ENCODE measurements at places on chromosomes 13 and 19.

- DNase-seq, result no peak
Observed at GRCh38 chr19:10611907-10612306, 13.4 kb upstream of the SLC44A2 start.

DNA sequence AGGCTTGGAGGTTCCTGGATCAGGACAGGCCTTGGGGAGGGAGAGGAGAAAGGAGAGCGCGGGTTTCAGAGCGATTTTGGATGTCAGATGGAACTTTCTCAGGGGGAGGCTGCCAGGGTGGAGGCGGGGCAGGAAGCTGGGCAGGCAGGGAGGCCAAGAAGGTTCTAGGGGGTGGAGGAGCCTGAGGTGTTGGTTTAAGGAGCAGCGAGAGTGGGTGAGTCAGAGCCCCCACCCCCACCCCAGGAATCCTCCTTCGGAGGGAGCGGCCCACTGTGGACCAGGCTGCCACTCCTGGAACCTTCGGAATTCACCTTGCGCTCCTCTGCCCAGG, 15.9 kb upstream of the NOP53 start:
- DNase-seq, result no peak

DNA sequence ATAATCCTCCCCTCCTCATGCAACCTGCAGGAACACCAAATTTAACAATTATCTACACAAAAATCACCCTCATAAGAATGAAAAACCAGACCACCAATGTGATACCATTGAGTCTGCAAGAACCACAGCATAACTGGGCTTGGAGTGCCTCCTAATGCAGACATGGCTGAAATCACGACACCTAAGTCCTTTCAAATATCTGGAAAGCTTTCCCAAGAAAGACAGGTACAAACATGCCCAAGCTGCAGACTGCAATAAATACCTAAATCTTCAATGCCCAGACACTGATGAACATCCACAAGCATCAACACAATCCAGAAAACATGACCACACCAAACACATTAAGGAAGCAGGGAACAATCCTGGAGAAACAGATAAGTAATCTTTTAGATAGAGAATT, 417.1 kb downstream of the LMO7 start:
- no peak for DNase-seq

DNA sequence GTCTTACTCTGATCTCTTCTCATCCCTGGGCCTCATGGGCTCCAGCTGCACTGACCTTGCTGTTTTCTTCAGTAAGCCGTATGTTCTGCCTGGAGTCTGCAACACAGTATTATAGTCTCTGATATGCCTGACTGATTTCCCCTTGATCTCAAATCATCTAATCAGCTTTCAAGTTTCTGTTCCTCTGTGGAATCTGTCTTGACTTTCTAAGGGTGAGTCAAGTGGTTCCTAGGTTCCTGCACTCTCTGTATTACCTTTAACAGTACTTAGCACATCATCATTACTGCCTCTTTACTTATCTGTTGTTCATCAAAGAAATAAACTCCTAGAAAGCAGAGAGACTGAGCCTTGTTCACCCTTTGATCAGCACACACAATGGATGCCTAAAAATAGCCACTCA, 350.7 kb downstream of the LMO7 start:
- DNase-seq, result no peak

- DNase-seq, result no peak
Observed at GRCh38 chr13:31898378-31899071, 133.0 kb upstream of the FRY start.

DNA sequence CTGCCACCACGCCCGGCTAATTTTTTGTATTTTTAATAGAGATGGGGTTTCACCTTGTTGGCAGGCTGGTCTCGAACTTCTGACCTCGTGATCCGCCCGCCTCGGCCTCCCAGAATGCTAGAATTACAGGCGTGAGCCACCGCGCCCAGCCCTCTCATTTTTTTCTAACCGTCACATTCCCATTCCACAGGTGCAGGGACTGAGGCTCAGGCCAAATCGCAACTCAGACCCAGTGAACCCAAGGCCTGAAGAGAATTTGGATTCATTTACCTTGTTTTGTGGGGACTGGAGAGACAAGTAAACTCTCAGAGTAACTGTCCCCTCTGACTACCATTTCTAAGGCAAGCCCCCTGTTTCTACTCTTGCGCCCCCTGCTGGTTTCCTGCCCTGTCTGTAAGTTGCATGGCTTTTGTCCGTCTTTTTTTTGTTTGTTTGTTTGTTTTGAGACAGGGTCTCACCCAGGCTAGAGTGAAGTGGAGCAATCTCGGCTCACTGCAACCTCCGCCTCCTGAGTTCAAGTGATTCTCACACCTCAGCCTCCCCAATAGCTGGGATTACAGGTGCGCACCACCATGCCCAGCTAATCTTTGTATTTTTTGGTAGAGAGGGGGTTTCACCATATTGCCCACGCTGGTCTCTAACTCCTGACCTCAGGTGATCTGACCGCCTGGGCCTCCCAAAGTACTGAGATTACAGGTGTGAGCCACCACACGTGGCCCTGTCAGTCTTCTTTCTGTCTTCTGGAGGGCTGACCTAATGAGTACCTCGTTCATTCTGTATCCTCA, 2.3 kb upstream of the STRN4 start:
- DNase-seq, result peak; percentile 59

- DNase-seq, result no peak
Observed at GRCh38 chr19:14715841-14716240, 26.0 kb downstream of the ZNF333 start.

DNA sequence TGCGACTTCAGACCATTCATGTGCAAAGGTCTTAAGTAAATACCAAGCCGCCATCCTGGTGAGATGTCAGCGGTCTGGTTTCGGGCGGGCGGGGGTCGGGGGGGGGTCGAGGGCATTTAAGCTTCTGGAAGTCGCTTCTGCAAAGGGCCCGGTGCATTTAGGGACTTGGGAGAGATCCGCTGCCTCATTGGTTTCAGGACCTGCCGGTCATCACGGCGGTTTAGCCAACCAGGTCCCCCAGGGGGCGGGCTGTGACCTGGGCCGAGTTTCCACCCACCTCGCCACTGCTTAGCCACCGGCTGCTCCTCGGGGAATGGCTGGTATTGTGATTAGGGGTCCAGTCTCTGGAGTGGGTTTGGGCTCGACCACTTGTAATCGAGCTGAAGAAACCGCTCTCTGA, 7.8 kb downstream of the ANKLE1 start:
- no peak for DNase-seq

DNA sequence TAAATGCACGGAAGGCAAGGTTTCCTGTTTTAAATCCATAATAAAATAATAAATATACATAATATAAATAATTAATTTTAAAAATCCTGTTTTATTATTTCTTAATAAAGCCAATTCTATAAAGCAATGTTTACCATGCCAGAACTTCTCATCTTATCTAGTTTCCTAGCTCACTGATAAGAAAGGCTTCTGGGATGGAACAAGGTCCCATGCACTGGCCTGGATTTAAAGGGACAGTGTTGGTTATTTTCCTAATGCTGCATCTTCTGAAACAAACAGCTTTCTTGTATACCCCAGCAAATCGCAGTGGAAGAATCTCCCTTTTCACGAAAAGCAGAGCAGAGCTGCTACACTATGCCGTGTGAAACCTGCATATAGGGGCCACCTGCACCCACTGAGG, 68.8 kb downstream of the LNX2 start:
- no peak for DNase-seq

GRCh38 chr13:107669391-107669993, 545.8 kb downstream of the LIG4 start:
- no peak for DNase-seq

DNA sequence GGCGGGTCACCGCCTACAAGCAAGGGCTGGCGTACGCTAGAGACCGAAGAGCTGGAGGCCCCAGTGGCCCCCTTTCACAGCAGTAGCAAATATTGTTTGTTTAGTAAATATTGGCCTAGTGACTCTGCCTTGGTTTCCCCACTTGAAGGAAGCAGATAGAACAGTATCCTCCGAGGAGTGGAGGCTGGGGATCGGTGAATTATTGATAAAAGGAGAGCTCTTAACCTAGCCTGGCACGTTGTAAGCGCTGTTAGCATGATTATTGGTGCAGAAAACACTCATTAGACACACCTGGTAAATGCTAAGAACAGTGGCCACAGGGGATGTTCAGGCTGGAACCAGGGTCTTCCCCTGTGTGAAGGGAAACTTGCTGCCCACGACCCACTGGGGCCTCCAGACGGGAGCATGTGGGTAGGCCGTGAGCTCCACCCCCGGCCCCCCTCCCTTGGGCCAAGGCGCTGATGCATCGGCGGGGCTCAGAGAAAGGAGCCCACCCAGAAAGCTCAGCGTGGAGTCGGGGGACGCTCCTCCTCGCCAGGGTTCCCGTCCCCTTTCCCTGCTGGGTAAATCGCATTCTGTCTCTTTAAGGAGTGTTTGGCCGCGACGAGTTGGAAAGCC, 2.3 kb downstream of the IER2 start:
- no peak for DNase-seq

GRCh38 chr19:51075998-51076397, 6.7 kb downstream of the KLK14 start:
- DNase-seq, result no peak

DNA sequence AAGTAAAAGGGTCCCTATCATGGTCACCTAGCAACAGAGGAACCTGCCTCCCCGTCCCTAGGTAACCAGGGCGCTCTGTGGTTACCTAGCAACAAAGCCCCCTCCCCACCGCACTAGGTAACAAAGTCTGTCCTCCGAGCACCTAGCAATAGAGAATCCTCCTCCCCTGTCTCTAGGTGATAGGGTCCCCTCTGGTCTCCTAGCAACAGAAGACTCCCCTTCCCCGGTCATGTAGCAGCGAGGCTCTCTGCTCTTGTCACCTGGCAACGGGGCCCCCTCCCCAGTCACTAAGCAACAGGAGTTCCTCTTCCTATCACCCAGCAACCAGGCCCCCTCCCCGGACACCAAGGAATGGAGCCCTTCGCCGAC, 307 bp downstream of the JOSD2 start:
- no peak for DNase-seq

DNA sequence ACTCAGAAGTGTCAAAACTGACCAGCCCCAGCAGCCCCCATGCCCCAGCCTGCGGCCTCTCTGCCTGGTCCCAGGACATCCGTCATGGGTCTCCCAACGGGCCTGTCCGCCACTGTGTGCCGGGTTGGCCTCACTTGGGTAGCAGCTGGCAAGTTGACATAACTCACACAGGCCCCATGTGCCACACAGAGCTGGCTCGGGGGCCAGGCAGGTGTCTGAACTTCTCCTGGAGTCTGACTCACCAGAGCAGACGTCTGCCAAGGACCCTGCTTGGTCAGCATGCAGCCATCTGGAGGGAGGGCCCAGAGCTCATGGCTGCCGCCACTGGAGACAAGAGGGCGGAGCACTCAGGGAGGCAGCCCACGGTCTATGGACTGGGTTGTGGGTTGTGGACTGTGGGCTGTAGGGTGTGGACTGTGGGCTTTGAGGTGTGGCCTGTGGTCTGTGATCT, 32.0 kb upstream of the TMEM255B start:
- no peak for DNase-seq

DNA sequence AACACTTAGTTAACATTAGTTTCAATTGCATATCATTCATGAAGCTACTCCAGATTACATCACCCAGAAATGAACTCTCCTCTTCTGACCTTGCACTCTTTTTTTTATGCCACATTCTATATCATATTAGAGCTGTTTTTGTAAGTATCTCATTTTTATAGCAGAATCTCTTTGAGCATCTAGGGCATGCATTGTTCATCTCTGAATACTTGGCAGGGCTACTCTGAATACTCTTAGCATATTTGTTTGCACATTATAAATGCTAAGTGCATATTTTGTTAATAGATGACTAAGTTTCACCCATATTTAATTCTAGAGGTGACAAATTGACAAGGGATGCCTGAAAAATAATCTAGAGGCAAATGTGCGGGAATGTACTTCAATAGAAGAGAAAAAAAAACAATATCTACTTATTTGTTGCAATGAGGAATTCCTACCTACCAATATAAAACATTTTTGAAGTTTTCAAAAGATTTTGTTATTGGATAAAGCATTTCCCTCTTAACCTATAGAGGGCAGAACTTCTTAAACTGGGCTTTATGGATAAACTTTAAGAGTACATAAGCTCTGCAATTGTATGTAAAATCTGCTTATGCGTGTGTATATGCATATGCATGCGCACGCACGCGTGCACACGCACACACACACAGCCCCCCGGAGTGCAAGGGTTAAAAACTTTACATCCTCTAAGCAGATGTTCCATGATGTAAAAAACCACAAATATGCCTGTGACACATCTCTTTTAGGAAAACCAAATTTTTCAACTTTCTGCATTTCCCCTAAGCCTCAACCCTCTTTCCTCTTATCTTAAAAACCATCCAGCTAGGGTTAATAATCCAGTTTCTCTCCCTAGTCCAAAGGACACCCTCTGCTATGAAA, 73.0 kb upstream of the OXGR1 start:
- DNase-seq, result no peak

DNA sequence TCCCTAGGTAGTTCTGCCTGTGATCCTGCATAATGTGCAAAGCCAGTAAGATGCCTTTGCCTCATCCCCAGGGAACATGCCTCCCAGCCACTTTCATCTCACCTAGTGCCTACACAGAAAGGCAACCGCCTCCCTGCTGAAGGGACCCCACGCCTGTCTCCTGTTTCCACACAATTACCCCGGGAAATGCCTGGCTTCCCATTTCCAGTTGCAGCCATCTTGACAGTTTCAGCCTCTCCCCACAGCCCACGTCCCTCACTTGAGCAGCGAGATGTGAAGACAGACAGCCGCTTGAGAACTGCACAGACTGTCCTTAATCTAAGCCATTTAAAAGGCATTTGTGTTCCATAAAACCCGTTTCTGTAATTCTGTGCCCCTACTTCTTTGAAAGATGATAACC, 4.7 kb upstream of the UQCRFS1 start:
- no peak for DNase-seq

- DNase-seq, result peak; percentile 45
Observed at GRCh38 chr13:74135326-74136083, 1.3 kb upstream of the KLF12 start.

- no peak for DNase-seq
Observed at GRCh38 chr13:45941261-45941660, 89.7 kb upstream of the SIAH3 start.

DNA sequence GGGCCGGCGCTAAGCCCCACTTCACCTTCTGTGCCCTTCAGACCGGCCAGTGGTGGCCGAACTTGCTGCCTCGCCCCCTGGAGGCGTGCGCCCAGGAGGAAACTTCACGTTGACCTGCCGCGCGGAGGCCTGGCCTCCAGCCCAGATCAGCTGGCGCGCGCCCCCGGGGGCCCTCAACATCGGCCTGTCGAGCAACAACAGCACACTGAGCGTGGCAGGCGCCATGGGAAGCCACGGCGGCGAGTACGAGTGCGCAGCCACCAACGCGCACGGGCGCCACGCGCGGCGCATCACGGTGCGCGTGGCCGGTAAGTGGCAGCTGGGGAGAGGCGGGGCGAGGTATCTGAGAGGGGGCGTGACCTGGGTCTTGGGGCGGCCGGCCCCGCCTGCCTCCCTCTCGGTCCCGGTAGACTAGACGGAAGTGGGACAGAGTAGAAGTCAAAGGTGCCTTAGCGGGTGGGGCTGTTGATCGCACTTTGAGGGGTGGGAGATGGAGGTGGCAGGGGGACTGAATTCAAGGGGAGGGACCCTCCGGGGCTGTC, 5.6 kb downstream of the ICAM5 start:
- DNase-seq, result peak; percentile 61

DNA sequence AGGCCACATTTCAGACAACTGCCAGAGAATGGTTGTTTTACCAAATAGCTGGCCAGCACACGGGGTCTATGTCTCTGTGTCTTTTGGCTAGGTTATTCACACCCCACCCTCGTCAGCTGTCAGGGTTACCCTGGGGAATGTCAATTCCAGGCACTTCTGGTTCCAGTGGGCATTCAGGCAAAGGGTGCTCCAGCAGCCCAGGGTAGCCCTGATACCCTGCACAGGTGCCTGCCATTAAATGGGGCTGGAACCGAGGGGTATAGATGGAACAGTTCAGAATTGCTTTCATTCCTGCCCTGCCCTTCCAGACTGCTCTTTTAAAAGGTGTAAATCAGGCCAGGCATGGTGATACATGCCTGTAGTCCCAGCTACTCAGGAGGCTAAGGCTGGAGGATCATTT, 43.2 kb upstream of the HOMER3 start:
- no peak for DNase-seq

Measured in activated effector memory CD4-positive, alpha-beta T cell treated with Interleukin-2 at 50 U/mL for 16 hours (primary cell).